Spinal cord (tissue), 10 donors: ENCODE measurements at places on chromosomes 1 and 21. TPM values are rescaled to one million over a fixed set of nuclear protein-coding genes. Genes with fewer than 3 reads are reported as not detected.

DNA sequence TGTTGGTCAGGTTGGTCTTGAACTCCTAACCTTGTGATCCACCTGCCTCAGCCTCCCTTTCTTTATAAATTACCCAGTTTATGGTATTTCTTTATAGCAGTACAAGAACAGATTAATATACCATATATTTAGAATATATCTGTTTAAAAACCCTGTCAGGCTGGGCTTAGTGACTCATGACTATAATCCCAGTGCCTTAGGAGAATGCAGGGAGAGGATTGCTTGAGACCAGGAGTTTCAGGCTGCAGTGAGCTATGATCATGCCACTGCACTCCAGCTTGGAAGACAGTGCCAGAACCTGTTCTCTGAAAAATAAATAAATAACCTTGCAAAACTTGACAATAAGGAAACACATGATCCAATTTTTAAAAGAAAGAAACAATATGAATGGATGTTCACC is 43.9 kb downstream of the ZNF684 start:
- no peaks in the 10 kb centered on the region for H3K36me3 ChIP-seq
- H3K4me1 ChIP-seq, result no peaks in the 10 kb centered on the region
- DNase-seq, result no peak

GRCh38 chr1:161069731-161070270 is at the start of gene ARHGAP30:
Gene ARHGAP30, minus strand, starts transcription at chr1:161069891. Its CDS starts 267 bp downstream, at chr1:161069624.
- no peaks in the 10 kb centered on the region for H3K4me1 ChIP-seq
- H3K4me3 ChIP-seq, result peak within 1 kb of the TSS; percentile 0
- H3K27me3 ChIP-seq, result no peaks in the 10 kb centered on the region
- no peak within 1 kb of the TSS for H3K27ac ChIP-seq
- DNase-seq, result no peak
- no peaks in the 10 kb centered on the region for H3K36me3 ChIP-seq

GRCh38 chr1:30327370-30328099 is 395.9 kb downstream of the MATN1 start:
- no peak overlapping the region for H3K27ac ChIP-seq
- peaks cover 9% of the 10 kb centered on the region for H3K4me1 ChIP-seq
- H3K27me3 ChIP-seq, result no peaks in the 10 kb centered on the region
- no peak for DNase-seq
- no peak overlapping the region for H3K4me3 ChIP-seq

- H3K4me3 ChIP-seq, result no peak overlapping the region
- no peak for DNase-seq
- H3K36me3 ChIP-seq, result peaks cover 35% of the 10 kb centered on the region
- H3K4me1 ChIP-seq, result peaks cover 82% of the 10 kb centered on the region
- no peak overlapping the region for H3K27ac ChIP-seq
Observed at GRCh38 chr1:30899577-30900389, 8.8 kb downstream of the SDC3 start.

DNA sequence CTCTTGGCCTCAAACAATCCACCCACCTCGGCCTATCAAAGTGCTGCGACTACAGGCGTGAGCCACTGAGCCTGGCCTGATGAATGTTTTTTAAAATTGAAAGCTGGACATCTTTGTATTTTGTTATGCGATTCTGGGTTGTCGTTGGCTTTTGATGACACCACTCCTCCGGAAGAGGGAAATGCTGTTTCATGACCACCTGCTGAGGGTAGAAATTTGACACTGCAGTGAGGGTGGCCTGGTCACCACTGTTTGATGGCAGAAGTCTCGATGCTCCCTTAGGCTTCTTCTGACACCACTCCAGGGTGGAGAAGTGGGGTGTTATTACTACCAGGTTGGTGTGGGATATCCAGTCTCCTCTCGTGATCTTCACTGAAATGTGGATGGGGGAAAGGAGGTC is 357.2 kb downstream of the RGS7 start:
- H3K4me1 ChIP-seq, result no peaks in the 10 kb centered on the region
- no peaks in the 10 kb centered on the region for H3K36me3 ChIP-seq
- no peaks in the 10 kb centered on the region for H3K27me3 ChIP-seq
- no peak overlapping the region for H3K4me3 ChIP-seq

GRCh38 chr21:29550205-29550604 is 251.5 kb downstream of the BACH1 start:
- no peaks in the 10 kb centered on the region for H3K4me1 ChIP-seq
- DNase-seq, result no peak
- H3K4me3 ChIP-seq, result no peak overlapping the region
- H3K27ac ChIP-seq, result no peak overlapping the region
- H3K27me3 ChIP-seq, result no peaks in the 10 kb centered on the region

DNA sequence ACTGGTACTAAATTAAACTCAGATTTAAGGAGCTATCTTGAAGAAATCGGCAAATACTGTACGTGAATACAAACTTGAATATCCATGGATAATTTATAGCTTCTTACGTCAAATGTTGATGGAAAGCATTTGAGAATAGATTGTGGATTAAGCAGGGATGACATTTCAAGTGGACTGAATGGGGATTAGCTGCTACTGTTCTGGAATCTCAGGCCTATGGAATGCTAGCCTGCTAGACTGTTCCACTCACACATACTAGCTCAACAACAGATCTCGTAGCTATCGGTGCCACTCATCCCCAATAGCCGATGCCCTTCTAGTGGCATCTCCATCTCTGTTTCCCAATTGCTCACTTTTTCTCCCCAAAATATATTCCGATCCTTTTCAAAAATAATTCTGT is 62.0 kb upstream of the USP25 start:
- no peaks in the 10 kb centered on the region for H3K4me1 ChIP-seq
- DNase-seq, result no peak
- H3K4me3 ChIP-seq, result no peak overlapping the region
- H3K27me3 ChIP-seq, result no peaks in the 10 kb centered on the region
- H3K27ac ChIP-seq, result no peak overlapping the region

- H3K27me3 ChIP-seq, result no peaks in the 10 kb centered on the region
- H3K27ac ChIP-seq, result no peak overlapping the region
- no peak overlapping the region for H3K4me3 ChIP-seq
- DNase-seq, result peak; percentile 43
Observed at GRCh38 chr1:40736085-40736531, 44.6 kb downstream of the NFYC start.

DNA sequence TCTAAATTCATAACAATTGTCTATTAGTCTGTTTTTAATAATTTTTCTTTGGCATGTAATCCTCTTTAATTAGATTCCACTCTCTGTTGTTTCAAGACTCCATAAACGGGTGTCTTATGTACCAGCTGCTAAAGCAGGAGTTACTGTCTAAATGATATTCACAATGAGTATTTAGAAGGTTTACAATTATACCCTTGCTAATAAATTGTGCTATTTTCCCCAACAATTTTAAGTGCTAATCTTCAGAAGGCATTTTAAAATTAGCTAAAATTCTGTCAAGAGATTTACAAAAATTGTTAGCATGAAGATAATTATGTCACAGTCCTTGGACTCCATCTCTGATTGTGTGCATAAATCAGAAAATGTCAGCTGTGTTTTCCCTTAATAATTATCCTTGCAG is 83.7 kb downstream of the DPYD start:
- no peak for DNase-seq
- H3K4me3 ChIP-seq, result no peak overlapping the region
- H3K36me3 ChIP-seq, result no peaks in the 10 kb centered on the region
- no peaks in the 10 kb centered on the region for H3K4me1 ChIP-seq
- no peak overlapping the region for H3K27ac ChIP-seq

- peaks cover 29% of the 10 kb centered on the region for H3K4me1 ChIP-seq
- H3K27me3 ChIP-seq, result no peaks in the 10 kb centered on the region
- no peaks in the 10 kb centered on the region for H3K36me3 ChIP-seq
- H3K27ac ChIP-seq, result no peak overlapping the region
Observed at GRCh38 chr1:5847013-5847659, 145.1 kb downstream of the NPHP4 start.

- no peak overlapping the region for H3K27ac ChIP-seq
- H3K4me3 ChIP-seq, result no peak overlapping the region
- no peak for DNase-seq
- peaks cover 3% of the 10 kb centered on the region for H3K36me3 ChIP-seq
- H3K4me1 ChIP-seq, result peaks cover 3% of the 10 kb centered on the region
Observed at GRCh38 chr1:2033165-2033564, 14.0 kb downstream of the GABRD start.

DNA sequence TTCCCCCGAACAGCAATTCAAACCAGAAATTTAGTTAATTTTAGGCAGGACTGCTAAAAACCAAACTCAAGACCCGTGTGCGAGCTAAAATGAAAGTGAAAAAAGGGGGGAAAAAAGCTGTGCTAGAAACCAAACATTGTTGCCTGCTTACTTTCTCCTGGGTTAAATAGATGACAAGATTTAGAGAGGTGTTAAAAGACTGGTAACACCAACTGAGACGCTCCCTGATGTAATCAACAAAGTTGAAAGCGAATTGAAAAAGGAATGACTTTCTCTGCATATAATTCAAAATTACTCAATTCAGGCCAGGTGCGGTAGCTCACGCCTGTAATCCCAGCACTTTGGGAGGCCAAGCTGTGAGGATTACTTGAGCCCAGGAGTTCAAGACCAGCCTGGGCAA is 6.8 kb downstream of the CDCA8 start:
- H3K27ac ChIP-seq, result no peak overlapping the region
- H3K27me3 ChIP-seq, result no peaks in the 10 kb centered on the region
- DNase-seq, result no peak
- H3K36me3 ChIP-seq, result peaks cover 10% of the 10 kb centered on the region
- H3K4me3 ChIP-seq, result no peak overlapping the region

DNA sequence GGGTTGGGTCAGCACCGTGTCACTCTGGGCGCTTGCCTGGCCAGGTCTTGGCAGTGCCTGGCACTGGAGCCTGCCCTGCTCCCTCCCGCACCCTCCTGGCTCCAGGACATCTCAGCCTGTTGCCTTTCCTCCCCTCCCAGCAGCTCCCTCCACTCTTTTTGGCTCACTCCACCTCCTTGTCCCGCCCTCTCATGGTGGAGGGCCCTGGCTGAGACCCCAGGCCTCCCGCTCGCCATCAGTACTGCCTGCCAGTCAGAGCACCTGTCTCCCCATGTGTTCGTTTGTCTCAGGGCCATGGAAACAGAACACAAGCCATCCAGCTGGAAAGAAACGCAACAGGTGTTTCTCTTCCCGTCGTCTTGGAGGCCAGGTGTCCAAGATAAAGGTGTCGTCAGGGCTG is 61.0 kb downstream of the B3GALT5 start:
- no peak overlapping the region for H3K4me3 ChIP-seq
- H3K4me1 ChIP-seq, result peaks cover 15% of the 10 kb centered on the region
- peak; percentile 55 for DNase-seq

DNA sequence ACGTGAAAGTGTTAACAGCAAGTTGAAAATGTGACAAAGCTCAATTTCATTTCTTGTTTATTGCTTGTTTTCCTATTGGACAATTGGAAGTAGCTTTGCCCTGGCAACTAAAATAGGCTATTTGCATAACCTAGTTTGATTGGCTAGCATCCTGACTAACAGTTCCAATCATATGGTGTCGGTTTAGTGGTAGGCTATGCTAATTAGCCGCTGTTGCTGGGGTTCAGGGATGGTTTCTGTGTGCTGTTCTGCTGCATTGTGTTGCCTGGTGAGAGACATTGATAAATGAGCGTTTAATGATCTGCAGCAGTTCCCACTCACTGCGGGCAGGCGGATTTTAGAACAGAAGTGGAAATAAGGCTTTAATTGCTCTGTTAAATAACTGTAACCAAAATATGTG is 68.5 kb downstream of the DYRK1A start:
- peaks cover 3% of the 10 kb centered on the region for H3K4me1 ChIP-seq
- H3K4me3 ChIP-seq, result no peak overlapping the region
- H3K36me3 ChIP-seq, result no peaks in the 10 kb centered on the region
- H3K27ac ChIP-seq, result peak overlapping the region; percentile 60

GRCh38 chr1:108961198-108961597 is 2.1 kb downstream of the CLCC1 start:
- H3K36me3 ChIP-seq, result peaks cover 6% of the 10 kb centered on the region
- no peak overlapping the region for H3K4me3 ChIP-seq
- no peaks in the 10 kb centered on the region for H3K27me3 ChIP-seq

- H3K4me3 ChIP-seq, result no peak overlapping the region
- peaks cover 24% of the 10 kb centered on the region for H3K4me1 ChIP-seq
- H3K27me3 ChIP-seq, result no peaks in the 10 kb centered on the region
- H3K27ac ChIP-seq, result no peak overlapping the region
Observed at GRCh38 chr1:229088711-229089110, 182.2 kb upstream of the RAB4A start.

GRCh38 chr21:37208741-37209225 is 58.4 kb downstream of the VPS26C start:
- H3K4me3 ChIP-seq, result no peak overlapping the region
- H3K27ac ChIP-seq, result peak overlapping the region; percentile 52
- peaks cover 12% of the 10 kb centered on the region for H3K36me3 ChIP-seq
- DNase-seq, result no peak
- peaks cover 18% of the 10 kb centered on the region for H3K4me1 ChIP-seq

The SORT1 gene
- total RNA-seq, result 30.1 TPM

- H3K27ac ChIP-seq, result no peak overlapping the region
- H3K27me3 ChIP-seq, result no peaks in the 10 kb centered on the region
- H3K4me3 ChIP-seq, result no peak overlapping the region
- no peak for DNase-seq
Observed at GRCh38 chr1:18926315-18927081, 24.1 kb upstream of the ALDH4A1 start.

GRCh38 chr1:184078564-184079249 is 27.2 kb downstream of the TSEN15 start:
- H3K36me3 ChIP-seq, result no peaks in the 10 kb centered on the region
- DNase-seq, result no peak
- no peaks in the 10 kb centered on the region for H3K27me3 ChIP-seq
- H3K4me1 ChIP-seq, result no peaks in the 10 kb centered on the region

DNA sequence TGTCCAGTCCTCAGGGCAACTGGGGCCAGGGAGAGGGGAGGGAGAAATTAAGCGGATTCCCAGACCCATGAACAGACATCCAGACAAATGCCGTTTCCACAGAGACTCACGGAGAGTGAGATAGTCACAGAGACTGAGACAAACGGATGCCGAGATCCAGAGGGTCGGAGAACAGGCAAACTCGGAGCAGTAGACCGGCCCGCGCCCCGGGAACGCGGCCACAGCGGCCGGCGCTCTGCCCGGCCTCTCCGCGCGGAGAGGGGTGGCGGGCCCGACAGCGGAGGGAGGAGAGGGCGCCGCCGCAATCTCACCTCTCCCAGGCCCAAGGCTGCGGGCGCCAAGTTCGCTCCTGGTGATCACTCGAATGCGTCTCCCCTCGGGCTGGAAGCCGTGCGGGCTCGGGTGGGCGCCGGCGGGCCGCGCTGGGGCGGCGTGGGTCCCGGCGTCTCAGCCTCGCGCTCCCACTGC is 831 bp upstream of the FOXD2 start:
- peak overlapping the region; percentile 54 for H3K27ac ChIP-seq
- H3K27me3 ChIP-seq, result peaks cover 92% of the 10 kb centered on the region
- H3K4me3 ChIP-seq, result peak overlapping the region; percentile 58
- no peaks in the 10 kb centered on the region for H3K36me3 ChIP-seq
- peaks cover 44% of the 10 kb centered on the region for H3K4me1 ChIP-seq
- peak; percentile 56 for DNase-seq

GRCh38 chr1:26858891-26859640 is 3.9 kb upstream of the SFN start:
- no peak for DNase-seq
- no peak overlapping the region for H3K27ac ChIP-seq
- H3K4me3 ChIP-seq, result no peak overlapping the region

The S100B gene
- 415 TPM for total RNA-seq

The MFAP2 gene
- total RNA-seq, result 18.1 TPM

The HMCN1 gene
- 20.0 TPM for total RNA-seq

GRCh38 chr1:245751116-245751515 is 596.3 kb downstream of the KIF26B start:
- H3K27me3 ChIP-seq, result no peaks in the 10 kb centered on the region
- H3K36me3 ChIP-seq, result no peaks in the 10 kb centered on the region
- H3K27ac ChIP-seq, result no peak overlapping the region
- H3K4me3 ChIP-seq, result no peak overlapping the region
- DNase-seq, result no peak
